ENCODE measurements at places on chromosomes 3 and 15.
A peak's percentile ranks its signal among the peaks of the same experiment; 100 is the strongest.

GRCh38 chr3:106097817-106098435 is 229.1 kb upstream of the CBLB start:
- DNase-seq, result no peak

- DNase-seq, result no peak
Observed at GRCh38 chr3:54527953-54528352, 399.9 kb downstream of the LRTM1 start.

DNA sequence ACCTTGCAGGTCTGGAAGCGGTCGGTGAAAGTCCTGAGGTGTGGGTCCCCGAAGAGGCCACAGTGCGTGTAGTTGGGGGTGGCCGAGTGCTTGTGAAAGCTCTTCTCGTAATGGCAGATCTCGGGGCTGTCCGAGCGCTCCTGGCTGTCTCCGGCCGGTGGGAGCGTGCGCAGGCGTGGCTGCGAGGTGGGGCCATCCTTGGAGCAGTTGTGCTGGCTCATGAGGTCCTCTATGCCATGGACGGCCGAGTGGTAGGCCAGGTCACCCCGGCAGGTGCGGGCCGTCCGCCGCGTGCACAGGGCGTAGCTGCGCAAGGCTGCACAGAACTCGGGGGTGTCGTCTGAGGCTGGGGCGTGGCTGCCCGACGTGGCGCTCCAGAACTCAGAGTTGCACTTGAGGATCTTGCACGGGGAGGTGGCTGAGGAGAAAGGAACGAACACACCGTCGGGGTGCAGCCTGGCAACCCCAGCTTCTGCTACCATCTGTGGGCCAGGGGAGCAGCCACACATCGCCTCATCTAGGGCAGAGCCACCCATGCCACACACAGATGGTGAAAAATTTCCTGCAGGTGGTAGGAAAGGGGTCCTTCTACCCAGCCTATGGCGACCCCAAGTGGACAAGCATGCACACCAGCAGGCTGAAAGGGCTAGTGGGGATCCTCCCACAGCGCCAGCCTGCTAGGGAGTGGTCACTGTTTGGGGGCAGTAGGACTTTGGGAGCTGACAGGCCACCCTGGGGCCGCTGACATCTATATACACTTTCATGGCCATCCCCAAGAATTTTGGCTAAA is 36.7 kb downstream of the RGMA start:
- DNase-seq, result no peak

GRCh38 chr3:112335434-112335781 is 2.5 kb downstream of the CD200 start:
- no peak for DNase-seq

DNA sequence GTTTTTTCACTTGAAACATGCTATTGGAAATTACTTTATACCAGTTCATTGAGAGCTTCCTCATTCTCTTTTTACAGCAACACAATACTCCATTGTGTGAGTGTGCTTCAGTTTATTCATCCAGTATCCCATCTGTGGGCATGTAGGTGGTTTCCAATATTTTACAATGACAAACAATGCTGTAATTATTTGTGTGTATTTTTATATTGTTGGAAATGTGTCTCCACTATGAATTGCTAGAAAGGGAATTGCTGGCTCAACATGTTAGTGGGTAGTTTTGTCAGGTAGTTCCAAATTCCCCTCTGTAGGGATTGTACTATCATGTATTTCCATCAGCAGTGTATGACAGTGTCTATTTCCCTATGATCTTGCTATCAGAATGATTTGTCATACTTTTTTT is 65.8 kb upstream of the MAGI1 start:
- DNase-seq, result no peak

GRCh38 chr3:127002195-127003174 is 19.6 kb downstream of the PLXNA1 start:
- no peak for DNase-seq

- no peak for DNase-seq
Observed at GRCh38 chr3:67593761-67594234, 60.6 kb downstream of the SUCLG2 start.

DNA sequence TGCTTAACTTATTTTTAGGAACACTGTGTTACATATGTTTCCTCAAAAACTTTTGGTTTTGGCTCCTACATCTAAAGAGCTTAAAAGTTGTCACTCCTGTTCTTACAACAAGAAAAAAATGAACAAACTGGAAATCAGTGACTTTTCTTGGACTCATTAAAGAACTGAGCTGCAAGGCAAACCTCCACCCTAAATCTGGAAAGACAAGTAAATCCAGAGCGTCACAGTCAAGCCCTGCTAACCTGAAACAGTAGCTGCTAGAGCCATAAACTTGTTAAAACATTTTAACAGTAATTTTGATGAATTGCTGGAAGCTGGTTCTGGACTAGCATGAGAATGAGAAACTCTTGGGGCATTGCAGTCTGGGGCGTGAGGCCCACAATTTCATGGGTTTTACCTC is 350.5 kb upstream of the COL8A1 start:
- DNase-seq, result no peak

DNA sequence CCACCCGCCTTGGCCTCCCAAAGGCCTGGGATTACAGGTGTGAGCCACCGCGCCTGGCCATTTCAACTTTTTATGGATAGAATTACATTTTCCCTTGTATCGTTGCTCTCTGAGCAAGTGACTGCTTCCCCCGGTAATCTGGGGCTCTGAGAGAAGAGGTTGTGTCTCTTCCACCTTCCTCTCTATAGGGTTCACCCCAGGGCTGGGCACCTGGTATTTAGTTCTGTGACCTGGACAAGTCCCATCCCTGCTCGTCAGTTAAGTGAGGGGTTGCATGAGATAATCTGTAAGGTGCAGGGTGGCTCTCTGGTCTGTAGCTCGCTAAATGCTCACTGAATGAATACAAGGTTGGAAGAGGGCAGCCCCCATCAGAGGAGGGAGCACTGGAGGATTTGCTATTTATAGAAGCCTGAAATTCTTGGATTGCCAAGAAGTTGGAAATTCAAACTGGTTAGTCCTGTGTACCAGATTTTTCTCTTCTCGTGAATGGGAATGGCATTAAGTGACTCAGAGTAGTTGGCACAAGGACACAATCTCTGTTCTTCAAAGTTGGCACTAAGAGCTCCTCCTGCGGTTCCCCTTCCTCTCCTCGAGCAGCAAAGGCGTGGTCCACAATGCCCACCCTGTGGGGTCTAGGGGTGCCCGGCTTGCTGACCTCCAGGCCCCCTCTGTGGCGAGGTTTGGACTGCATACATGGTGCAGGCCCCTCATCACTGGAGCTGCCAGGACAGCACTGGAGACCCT is 68.1 kb upstream of the DLG1 start:
- no peak for DNase-seq

- no peak for DNase-seq
Observed at GRCh38 chr15:89095073-89095472, 6.8 kb downstream of the ABHD2 start.

DNA sequence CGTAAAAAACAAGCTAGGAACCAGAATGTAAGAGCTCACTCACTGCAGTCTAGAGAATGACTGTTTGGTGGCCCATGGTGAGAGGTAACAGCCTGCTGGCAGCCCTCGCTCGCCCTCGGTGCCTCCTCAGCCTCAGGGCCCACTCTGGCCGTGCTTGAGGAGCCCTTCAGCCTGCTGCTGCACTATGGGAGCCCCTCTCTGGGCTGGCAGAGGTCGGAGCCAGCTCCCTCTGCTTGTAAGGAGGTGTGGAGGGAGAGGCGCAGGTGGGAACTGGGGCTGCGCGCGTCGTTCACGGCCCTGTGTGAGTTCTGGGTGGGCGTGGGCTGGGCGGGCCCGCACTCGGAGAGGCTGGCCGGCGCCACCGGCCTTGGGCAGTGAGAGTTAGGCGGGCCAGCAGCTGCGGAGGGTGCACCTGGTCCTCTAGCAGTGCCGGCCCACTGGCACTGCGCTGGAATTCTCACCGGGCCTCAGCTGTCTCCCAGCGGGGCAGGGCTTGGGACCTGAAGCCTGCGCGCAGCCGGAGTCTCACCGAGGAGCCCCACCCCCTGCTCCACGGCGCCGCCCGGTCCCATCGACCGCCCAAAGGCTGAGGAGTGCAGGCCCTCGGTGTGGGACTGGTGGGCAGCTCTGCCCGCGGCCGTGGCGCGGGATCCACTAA is 420.6 kb downstream of the RBMS3 start:
- no peak for DNase-seq

DNA sequence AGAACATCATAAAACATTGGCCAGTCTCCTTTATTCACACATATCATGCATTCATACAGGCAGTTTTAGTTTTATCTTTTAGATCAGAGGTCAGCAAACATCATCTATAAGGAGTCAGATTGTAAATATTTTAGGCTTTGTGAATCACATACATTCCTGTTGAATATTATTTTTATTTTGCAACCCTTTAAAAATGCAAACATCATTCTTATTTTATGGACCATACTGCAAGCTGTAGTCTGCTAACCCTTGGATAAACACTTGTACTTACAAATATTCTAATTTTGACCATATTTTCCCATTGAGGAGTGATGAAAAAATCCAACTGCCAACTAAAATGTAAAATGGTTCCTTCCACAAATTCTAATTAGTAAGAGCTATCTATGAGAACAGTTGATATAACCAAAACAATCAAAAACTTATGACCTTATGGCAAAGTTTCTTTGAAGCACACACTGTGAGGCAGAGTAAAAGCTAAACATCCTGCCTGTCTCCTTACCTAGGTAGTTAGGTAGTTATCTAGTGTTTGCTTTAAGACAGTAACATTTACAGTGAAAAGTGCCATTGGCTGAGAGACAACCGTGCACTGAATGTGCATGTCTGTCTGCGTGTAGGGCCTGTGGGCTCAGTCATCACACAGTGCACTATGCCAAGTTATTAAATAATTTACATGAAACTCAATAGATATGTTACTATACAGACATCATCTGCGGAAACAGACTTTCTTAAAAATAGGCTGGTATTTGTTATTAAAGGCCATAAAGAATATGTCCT is 57.7 kb downstream of the PIK3R4 start:
- DNase-seq, result no peak

DNA sequence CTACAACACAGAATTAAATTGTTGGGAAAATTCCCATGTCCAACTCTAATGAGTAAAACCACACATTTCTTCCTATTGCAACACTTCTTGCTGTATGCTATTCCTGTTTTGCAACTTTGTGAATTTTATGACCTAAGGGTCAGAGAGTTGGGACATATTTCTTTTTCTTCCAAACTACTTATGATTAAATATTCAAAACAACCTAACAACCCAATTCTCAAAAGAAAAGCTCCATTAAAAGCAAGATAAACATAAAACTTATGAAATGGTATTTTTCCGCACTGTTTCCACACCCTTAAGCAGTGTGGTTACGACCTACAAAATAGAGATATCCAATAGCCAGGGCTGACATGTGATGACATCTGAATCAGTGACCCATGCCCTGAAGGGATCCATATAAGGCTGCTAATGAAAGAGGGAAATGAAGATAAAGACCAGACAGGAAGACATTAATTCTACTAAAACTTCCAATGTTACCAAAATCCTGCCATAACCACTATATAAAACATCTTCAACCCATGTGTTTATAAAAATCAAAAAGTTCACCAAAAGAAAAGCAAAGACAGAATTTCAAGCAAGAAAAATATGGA is 45.6 kb downstream of the DMXL2 start:
- DNase-seq, result no peak

GRCh38 chr3:172341482-172342059 is 106.7 kb downstream of the GHSR start:
- DNase-seq, result peak; percentile 67

DNA sequence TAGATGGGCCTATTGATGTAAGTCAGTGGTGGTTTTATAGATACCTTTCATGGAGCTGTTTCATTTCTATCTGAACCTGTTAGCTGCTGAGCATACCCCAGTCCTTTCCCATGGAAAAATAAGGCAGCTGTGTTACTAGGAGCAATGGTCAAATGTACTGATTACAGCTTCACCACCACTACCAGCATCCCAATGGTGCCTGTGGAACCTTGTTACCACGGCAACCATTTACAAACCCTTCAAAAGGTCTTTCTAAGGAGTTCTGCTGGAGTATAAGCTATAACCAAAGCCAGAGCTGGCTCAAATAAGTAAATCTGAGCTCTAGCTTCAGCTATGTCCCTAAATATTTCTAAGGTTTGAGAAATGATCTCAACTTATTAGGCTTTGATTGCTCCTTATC is 133.4 kb upstream of the ACP3 start:
- DNase-seq, result no peak

DNA sequence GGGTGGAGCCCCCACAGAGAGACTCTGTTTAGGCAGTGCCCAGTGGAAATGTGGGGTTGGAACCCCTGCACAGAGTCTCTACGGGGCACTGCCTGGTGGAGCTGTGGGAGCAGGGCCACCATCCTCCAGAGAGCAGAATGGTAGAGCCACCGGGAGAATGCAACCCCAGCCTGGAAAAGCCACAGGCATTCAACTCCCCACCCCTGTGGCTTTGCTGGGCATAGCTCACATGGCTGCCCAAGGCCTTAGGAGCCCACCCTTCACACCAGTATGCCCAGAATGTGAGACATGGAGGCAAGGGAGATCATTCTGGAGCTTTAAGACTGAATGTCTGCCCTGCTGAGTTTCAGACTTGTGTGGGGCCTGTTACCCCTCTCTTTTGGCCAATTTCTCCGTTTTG is 19.0 kb upstream of the CHCHD6 start:
- DNase-seq, result no peak

DNA sequence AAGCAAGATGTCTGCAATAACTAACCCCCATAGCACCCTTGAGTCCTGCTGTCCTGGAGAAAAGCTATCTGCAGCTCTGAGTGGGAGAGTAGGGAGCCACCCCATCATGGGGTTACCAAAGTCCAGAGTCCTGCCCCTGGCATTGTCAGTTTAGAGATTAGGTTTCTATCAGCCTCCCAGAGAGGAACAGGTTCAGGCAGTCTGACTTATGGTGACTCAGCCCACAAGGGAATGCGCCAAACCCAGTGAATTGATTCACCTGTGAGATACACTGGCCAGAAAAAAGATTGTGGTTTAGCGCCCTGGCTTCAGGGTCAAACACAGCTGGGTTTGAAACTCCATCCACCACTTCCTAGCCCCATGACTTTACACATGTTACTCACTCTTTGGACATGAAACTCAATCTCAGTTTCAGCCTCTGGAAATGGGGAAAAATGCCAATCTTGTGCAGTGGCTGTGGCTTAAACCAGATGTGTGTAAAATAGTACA is 263.6 kb upstream of the HES1 start:
- no peak for DNase-seq

- no peak for DNase-seq
Observed at GRCh38 chr3:36394176-36394575, 13.9 kb downstream of the STAC start.

DNA sequence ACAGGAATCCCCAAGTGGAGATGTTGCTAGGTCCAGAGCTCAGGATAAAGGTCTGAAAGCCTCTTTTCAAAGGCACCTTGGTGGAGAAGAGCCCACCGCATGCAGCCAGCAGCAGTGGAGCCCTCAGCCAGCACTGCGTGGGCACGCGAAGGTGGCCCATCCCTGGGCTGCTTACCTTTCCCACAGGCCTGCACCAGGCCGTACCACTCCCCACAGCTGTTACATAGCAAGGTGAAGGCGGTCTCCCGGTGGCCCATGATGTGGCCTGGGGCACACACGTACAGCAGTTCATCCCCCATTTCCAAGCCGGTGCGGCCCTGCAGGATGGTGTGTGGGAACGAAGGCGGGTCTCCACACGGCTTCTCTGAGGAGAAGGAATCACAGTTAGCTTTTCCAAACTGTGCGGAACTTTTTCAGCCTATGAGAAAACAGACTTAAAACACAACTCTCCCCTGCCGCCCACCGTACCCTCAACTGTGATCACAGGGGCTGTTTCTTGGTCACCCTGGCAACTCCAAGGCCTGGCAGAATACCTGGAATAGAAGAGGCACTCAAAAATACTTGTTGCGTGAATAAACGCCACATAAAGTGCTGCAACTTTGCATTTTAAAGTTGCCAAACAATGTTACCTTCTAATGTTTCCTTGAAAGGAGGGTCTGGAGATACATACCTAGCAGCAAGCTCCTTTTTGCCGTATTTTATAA is 43.7 kb downstream of the SUSD5 start:
- DNase-seq, result no peak

Measured in CD4-positive, alpha-beta T cell treated with Interleukin-15 for 4 hours (primary cell).